Activated CD8-positive, alpha-beta memory T cell treated with anti-CD3 and anti-CD28 coated beads for 24 hours (primary cell): ENCODE measurements at places on chromosomes 6 and 20.
A peak's percentile ranks its signal among the peaks of the same experiment; 100 is the strongest.

DNA sequence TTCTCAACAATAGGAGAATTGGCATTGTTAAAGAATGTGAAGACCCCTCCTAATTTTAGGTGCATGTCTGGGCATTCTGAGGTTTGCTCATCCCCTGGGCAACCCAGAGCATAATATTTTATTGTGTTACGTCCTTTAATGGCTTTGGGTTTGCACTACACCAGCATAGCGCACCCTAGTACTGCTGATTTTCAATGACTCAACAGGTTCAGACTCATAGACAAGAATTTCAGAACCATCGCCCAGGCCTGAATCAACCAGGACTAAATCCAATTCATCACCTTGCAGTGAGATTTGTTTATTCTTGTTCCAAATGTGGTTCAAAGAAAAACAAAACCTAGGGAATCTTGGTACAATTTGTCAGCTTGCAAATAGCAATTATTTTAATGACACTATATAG, 137.8 kb upstream of the PHACTR1 start:
- no peak for DNase-seq

DNA sequence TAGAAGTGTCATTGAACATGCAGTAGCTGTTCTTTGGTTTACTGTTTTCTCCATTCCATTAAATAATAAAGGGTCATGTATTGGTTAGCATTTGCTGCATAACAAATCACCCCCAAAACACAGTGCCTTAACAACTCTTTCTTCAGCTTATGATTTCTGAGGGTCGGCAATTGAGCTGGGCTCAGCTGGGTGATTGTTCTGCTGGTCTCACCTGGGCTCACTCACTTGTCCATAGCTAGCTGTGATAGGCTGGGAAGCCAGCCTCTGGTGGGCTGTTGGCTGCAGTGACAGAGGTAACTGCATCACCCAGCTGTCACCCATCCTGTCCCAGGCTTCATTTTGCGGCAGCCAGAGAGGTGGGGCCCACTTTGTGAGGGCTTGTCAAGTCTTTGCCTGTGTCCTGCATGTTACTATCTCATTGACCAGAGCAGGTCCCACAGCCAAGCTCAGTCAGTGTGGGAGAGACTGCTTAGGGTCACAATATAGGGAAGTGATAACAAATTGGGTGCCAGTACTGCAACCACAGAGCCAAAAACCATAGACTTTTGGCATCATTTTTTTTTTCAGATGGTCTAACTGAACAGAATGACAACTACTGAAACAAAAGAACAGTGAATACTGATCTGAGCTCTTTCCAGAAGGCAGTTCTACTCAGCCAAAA, 76.9 kb downstream of the SYNDIG1 start:
- DNase-seq: no peak

DNA sequence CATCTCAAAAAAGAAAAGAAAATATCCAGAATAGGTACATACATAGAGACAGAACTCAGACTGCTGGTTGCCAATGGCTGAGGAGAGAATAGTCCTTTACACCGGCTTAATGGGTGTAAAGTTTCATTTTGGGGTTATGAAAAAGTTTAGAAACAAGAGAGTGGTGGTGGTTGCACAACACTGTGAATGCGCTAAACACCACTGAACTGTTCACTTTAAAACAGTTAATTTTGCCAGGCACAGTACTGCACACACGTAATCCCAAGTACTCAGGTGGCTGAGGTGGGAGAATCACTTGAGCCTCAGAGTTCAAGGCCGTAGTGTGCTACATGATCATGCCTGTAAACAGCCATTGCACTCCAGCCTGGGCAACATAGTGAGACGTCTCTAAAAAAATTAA, 7.6 kb downstream of the ILRUN start:
- DNase-seq: no peak

DNA sequence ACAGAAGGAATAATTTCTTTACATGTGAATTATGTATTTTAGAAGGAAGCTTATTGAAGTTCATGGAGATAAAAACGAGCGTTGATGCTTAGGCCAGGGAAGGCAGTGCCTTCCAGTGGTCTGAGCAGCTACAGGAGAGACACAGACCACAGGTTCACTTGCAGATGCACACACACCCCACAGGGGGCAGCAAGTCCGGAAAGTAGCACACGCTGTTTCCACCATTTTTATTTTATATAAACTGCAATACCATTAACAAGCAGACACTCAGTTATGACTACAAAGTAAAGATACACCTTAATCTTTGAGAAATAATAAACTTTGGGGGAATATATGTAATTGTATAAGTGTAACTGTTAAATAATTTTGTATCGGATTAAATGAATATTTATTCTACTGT, 13.5 kb upstream of the DACT2 start:
- no peak for DNase-seq

- DNase-seq: no peak
Measured at GRCh38 chr6:43891072-43891870, 121.3 kb downstream of the VEGFA start.

DNA sequence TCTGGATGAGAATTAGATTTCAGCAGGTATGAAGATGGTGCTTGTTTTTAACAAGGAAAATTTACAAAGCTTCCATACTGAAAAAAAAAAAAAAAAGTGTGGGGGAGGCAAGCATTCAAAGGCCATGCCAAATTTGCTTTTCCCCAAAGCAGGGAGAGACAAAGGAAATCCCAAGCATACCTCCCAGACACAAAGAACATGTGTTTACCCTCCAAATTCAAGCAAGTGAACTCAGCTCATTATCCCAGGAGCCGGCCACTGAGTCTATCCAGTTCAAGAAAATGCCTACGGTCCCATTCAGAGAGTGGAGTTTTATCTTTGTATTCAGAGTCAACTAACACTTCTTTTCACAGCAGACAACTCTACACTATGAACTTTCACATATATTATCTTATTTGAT, 102.7 kb upstream of the ID4 start:
- DNase-seq: no peak

GRCh38 chr6:38803129-38803528, 88.0 kb downstream of the DNAH8 start:
- DNase-seq: no peak

DNA sequence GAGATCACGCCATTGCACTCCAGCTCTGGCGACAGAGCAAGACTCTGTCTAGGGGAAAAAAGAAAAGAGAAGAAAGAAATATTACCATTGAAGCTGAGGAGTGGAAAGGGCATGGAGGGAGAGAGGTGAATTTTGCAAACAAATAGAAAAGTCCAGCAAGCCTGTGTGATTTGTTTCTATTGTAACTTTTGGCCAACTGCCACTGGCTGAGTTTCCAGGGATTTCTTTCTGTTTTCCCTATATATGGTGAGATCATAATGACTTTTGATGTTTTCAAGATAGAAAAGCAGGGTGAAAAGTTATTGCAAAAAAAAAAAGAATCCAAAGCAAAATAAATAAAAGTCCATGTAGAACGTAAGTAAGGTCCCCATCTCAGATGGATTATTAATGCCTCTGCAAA, 184.2 kb upstream of the RALGAPA2 start:
- DNase-seq: no peak

- no peak for DNase-seq
Measured at GRCh38 chr6:113031591-113032238, 684.6 kb downstream of the RFPL4B start.

- no peak for DNase-seq
Measured at GRCh38 chr6:101402622-101403031, 9.1 kb downstream of the GRIK2 start.

GRCh38 chr6:168634541-168635328, 193.8 kb downstream of the SMOC2 start:
- DNase-seq: no peak

DNA sequence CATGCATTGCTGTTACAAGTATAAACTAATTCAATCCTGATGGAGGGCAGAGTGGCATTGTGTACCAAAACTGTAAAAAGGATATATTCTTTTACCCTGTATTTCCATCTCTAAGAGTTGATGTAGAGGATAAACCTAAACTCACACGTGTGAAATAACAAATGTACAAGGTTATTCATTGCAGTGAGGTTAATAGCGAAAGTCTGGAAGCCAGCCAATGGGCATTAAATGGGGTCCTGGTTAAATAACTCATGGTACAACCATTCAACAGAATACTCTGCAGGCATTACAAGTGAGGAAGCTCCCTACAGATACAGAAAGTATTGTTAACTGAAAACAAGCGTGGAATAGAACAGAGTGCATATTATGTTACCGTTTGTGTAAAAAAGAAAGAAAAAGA, 56.9 kb downstream of the BCAS1 start:
- DNase-seq: no peak

DNA sequence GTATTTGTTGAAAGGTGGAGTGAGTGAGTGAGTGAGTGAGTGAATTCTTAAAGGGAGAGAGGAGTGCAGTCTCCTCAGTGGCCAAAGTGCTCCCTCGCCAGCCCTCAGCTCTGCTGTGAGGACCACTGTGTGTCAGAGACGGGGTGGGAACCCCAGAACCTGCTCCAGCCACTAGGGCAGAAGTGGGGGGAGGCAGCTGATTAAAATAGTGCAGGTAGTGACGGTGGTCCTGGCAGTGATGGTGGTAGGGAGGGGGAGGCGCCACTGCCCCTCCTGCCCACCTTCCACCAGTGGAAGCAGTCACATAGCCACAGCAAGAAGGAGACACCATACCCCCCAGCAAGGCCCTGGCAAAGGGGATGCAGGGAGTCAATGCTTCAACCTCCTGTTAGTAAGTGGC, 133.5 kb downstream of the PHACTR3 start:
- no peak for DNase-seq

DNA sequence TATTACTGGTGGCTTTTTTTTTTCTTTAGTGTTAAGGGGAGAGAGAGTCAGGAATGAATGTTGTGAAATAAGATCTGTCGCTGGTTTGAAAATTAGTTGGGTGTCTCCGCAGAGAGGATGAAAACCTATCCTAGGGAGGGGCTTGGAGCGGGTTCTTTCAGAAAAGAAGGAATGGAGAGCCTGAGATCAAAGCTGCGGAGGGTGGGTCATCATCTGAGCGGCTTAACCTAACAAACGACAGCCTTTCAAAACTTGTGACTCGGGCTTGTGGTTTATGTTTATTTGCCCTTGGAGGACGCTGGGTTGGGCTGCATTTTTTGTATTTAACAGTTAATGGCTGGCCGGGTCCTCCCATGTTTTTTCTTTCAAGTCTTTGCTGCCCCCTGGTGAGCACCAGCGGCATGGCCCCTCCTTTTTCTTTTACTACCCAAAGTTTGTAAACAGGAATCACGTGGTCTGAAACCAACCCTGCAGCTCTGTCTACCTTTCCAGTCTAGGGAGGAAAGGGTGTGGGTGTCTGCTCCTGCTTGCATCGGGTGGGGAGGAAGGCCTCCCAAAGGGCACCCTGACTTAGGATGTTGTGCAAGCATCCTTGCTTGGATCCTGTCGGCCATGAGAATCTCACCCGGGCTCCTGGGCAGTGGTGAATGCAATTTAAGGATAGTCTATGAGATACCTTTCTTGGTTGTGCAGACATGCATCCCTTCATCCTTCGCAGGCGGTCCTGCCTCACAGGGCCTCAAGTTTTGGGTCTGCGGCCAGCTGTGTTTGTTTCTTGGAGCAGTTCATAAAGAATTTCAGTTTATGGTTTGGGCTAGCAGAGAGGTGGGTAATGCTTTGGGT, 2.2 kb downstream of the PIM1 start:
- DNase-seq: peak; percentile 95

DNA sequence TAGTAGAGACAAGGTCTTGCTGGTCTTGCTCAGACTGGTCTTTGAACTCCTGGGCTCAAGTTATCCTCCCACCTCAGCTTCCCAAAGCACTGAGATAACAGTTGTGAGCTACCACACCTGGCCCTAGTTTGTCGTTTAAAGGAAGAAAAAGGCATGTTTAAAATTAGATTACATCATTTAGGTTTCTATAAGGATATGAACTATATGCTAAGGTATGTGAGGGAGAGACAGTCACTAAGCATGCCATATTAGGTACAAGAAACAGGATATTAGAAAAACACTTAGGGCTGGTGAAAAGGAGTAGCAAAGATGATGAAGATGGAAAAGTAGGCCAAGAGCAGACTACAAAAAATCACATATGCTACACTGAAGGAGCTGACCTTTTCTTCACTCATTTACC, 106.4 kb downstream of the ASCC3 start:
- DNase-seq: no peak

- DNase-seq: peak; percentile 77
Measured at GRCh38 chr6:24856901-24857670, 58.4 kb upstream of the ARMH2 start.

DNA sequence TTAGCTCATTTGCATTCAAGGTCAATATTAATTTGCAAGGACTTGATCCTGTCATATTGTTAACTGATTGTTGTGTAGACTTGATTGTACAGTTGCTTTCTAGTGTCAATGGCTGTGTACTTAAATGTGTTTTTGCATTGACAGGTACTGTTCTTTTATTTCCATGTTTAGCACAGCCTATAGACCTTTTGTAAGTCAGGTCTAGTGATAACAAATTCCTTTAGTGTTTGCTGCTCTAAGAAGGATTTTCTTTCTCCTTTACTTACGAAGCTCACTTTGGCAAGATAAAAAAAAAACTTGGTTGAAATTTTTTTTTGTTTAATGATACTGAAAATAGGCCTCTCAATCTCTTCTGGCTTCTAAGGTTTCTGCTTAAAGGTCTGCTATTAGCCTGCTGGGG, 942.3 kb downstream of the QKI start:
- DNase-seq: no peak

DNA sequence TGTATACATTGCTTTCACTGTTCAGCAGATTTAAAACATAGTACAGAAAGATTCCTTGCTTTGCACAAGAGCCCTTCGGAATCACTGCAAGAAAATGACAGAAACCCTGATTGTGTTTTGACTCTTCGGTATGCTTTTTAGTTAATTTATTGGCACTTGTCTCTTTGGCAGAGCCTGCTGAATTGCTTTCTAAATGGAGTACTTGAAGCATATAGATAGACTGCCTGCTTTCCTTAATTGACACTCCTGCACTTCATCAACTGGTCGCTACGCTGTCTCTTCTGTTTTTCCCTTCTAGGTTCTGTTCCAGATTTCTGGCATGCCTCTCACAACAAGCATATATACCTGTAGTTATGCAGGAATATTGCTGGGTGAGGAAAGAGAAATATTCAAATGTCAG, 22.4 kb upstream of the RBM24 start:
- DNase-seq: no peak

- DNase-seq: peak; percentile 93
Measured at GRCh38 chr20:50190251-50191064, at the start of gene CEBPB. Gene CEBPB, plus strand, starts transcription at chr20:50190830. Its CDS starts 204 bp downstream, at chr20:50191034.

DNA sequence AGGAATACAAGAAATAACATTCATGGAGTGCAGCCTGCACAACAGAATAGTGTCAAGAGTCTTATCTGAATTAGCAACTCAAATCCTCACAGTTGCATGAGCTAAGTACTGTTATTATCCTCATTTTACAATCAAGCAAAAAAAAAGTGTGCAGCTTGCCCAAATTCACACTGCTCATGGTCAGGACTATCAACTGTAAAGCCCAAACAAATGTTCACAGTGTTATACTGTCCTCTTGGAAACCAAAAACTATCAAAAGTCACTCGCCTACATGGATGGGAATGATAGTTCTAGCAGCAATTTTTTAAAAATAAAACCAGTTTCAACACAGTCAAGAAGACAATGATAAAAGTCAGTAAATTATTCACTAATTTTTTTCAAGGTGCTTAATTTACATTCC, 114.6 kb upstream of the HSF2 start:
- DNase-seq: no peak

DNA sequence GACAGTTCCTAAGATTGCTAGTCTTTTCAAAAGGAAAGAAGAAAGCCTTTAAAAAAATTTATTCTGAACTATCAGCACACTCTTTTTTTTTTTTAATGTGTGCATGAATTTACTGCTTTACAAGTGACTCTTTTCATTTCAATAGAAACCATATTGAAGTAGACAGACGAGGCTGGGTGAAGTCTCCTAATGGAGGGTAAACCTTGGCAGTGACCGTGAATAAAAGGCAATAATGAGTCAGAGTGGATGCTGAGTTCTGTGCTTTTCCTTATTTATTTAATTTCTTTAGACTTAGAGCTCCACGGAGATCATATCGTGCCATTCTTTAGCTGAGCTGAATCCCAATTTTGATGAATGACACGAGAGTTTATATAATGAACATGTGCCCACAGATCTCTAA, 196.9 kb downstream of the PRL start:
- DNase-seq: no peak
